ENCODE measurements at places on chromosomes 6 and 20.

DNA sequence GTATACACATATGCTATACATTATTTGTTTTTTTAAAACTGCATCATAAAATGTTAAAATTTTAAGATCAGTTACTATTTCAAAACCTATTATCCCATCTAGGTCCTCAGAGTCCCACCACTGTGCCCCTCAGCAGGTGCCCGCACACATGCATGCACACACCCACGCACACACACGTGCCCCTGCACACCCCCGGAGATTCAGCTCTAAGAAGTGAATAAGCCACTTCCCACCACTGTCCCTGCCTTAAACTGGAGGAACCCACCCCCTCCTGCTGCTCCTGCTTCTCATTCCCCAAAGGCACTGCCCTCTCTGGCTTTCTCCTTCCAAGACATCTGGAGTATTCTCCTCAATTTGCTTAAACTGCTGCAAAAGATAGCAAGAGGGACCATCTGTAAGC lies 5.4 kb upstream of the FAM210B start:
- DNase-seq, result no peak

DNA sequence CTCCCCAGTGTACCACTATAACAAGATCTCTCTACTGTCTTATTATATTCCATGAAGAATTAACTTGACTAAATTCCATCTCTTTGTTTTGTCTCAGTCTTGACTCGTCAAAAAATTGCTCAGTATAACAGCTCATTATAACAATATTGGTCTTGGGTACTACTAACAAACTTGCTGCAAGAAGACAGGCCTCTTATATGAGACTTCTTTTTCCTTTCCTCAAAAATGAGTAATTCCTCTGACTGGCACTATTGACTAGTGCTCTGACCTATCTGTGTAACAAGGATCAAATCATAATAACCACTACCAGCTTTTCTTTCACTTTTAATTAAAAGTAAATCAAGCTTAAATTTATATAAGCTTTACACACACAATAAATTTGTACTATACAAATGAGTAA lies 91.3 kb upstream of the THEMIS start:
- no peak for DNase-seq

- no peak for DNase-seq
Measured at GRCh38 chr20:38106461-38106860, 58.6 kb downstream of the TGM2 start.

DNA sequence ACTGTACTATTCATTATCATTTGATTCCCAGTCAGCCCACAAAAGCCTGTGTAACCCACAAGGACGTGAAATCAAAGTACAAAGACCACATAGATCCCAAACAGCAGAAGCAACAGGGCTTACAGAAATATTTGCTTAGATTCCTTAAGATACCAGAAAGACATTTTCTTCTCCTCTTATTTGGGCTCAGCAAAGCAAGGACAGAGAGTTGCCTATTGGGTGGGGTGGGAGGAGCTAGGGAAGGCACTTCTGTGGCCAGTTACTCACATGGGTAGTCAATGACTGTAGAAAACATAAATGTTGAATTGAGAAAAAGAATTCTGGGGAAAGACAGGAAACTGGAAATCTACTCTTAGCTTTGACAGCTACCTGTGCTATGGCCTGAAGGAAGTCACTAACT lies 19.8 kb downstream of the PDE7B start:
- no peak for DNase-seq

DNA sequence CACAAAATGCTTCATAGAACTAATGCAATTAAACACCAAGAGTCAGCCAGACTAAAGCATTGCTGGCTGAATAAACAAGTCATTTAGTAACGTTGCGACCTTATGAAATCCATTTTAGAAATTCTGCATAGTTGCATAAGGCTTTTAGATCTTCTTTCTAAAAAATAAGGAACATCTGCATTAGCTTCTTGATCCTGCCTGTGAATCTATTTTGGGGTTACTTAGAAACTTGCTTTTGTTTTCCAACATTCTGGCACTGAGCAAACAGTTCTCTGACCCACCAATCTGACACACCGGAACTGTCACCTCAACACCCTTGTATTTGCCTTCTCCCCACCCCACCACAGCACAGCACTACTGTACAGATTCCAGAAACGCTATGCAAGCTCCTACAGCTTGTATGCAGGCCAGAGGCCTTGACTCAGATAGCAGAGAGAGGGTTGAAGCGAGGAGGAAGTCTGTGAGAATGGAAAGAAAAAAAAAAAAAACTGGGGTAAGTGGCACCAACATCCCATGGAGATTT lies 55.0 kb downstream of the KIF13A start:
- no peak for DNase-seq

GRCh38 chr6:105501246-105501645 lies 98.4 kb upstream of the PREP start:
- no peak for DNase-seq

DNA sequence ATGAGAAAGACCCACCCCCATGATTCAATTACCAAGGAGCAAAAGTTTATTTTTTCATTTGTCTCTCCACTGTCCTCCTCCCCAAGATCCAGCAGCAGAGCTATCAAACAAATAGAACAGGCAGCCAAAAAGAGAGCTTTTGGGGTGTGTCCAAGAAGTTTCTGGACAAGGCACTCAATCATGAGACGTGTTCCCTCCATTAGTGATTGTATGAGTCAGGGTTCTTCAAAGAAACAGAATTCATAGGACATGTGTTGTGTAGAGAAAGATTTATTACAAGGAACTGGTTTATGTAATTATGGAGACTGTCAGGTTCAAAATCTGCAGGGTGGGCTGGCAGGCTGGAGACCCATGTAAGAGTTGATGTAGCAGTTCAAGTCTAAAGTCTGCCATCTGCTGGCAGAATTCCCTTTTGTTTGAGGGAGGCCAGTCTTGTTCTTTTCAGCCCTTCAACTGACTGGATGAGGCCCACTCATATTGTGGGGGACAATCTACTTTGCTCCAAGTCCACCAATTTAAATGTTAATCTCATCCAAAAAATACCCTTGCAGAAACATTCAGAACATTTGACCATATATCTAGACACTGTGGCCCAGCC lies 248.1 kb upstream of the OPRM1 start:
- no peak for DNase-seq

- no peak for DNase-seq
Measured at GRCh38 chr6:143603455-143603854, 74.3 kb upstream of the PHACTR2 start.

All from amygdala (tissue), 56 donors.